ENCODE measurements at places on chromosomes 3 and 15. TPM values are rescaled to one million over a fixed set of nuclear protein-coding genes. Genes with fewer than 3 reads are reported as not detected.

- H3K36me3 ChIP-seq: no peaks in the 10 kb centered on the region
- no peaks in the 10 kb centered on the region for H3K27me3 ChIP-seq
- no peak overlapping the region for H3K4me3 ChIP-seq
- no peaks in the 10 kb centered on the region for H3K4me1 ChIP-seq
- H3K27ac ChIP-seq: no peak overlapping the region
Measured at GRCh38 chr15:86403914-86404583, 324.4 kb downstream of the AGBL1 start.

GRCh38 chr3:150222691-150223489 is 185.2 kb upstream of the TSC22D2 start:
- no peaks in the 10 kb centered on the region for H3K27me3 ChIP-seq
- no peak overlapping the region for H3K4me3 ChIP-seq
- no peaks in the 10 kb centered on the region for H3K4me1 ChIP-seq
- H3K36me3 ChIP-seq: no peaks in the 10 kb centered on the region
- H3K27ac ChIP-seq: no peak overlapping the region
- DNase-seq: no peak

DNA sequence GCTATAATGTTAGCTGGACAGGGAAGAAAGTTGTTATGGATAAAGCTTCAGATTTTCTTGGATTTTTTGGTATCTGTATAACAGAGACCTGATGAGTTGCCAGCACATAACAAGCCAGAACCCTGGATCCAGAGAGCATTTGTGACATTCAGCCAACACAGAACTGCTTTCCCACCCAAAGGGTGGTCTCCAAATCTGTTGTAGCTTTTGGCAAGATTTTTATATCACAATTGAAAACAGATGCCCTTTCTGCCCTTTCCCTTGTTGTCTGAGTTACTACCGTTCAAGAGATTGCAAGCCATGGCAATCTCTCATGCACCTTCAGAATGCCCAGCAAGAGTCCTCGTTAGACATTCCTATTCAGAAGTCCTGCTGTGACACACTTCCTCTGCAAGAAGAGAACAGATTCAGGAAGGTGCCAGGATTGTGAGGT is 107.6 kb upstream of the FGF7 start:
- H3K27me3 ChIP-seq: no peaks in the 10 kb centered on the region
- no peak for DNase-seq
- H3K4me3 ChIP-seq: no peak overlapping the region
- H3K27ac ChIP-seq: no peak overlapping the region

GRCh38 chr3:68931406-68932149 is 769 bp downstream of the TAFA4 start:
- H3K36me3 ChIP-seq: no peaks in the 10 kb centered on the region
- no peak for DNase-seq
- no peaks in the 10 kb centered on the region for H3K4me1 ChIP-seq
- H3K27ac ChIP-seq: no peak overlapping the region

GRCh38 chr3:195556390-195556789 is 13.3 kb upstream of the PPP1R2 start:
- H3K4me3 ChIP-seq: no peak overlapping the region
- no peaks in the 10 kb centered on the region for H3K4me1 ChIP-seq
- DNase-seq: no peak
- no peaks in the 10 kb centered on the region for H3K36me3 ChIP-seq

SNX33 gene
- 26.2 TPM for total RNA-seq

ITGA11 gene
- 2.4 TPM for total RNA-seq

Data from colonic mucosa (tissue), 4 donors.